ENCODE measurements at places on chromosomes 3 and 15.

DNA sequence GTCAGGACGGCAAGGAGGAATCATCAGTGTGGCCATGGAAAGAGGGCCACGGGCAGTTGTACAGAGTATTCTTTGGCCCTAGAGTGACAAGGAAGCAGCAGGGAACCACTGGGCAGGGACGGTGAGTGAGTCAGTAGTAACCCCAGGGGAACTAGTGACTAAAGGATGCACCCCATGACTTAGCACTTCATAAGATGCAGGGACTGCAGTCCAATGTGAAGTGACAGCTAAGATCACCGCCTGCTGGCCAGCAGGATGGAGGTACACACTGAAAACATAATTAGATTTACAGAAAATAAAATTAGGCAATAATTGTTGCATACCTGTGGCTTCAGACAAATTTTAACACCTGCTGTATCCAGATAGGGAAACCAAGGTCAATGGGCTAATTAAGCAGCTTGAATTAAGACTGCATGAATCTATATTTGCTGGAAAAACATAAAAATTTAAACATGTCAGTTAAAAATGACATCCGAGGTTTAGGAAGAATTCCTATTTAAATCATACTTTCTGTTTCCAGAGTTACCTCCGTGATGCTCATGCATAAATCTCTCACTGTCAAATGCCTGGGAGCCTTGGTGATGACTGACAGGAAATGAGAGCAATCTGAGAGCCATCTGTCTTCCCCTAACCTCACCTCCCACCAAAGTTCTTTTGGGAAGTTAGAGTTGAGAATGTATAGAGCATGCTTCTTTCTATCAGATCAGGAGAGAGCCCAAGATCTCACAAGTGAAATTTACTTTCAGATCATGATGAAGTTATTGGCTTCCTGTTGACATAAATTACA lies 56.5 kb downstream of the DCLK3 start:
- DNase-seq, result peak; percentile 67

- no peak for DNase-seq
Observed at GRCh38 chr3:190286014-190286413, 36.2 kb downstream of the CLDN1 start.

DNA sequence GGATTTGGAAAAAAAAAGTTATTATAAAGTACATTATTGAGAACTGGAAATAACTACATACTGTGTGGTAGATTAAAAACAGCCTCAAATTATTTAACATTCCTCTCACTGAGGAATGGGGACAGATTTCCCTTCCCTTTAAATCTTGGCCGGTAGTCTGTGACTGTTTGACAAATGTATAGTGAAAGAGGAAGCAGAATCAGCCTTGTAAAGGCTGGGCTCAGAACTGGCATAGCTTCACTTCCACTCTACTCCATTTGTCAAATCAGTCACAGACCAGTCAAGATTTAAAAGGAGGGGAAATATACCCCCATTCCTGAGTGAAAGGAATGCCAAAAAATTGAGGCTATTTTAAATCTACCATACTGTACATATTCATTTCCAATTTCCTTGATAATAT lies 18.2 kb upstream of the B4GALT4 start:
- no peak for DNase-seq

DNA sequence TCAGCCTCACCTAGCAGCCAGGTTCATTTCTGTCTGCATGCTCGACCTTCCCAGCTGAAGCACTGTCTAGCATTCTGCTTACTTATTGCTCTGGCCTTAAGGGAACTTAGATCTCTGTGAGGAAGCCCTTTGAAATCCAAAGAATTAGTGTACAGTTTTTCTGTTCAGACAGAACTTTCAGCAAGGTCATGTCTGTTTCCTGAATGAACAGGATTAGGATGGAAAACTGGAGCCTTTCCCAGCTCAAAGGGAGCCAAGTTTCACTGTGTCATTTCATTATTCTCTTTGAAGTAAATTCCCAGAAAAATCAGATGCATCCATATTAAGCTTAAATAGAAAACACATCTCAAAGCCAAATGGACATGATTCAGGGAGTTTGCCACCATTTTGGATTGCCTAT lies 457.3 kb upstream of the KCNMB2 start:
- no peak for DNase-seq

DNA sequence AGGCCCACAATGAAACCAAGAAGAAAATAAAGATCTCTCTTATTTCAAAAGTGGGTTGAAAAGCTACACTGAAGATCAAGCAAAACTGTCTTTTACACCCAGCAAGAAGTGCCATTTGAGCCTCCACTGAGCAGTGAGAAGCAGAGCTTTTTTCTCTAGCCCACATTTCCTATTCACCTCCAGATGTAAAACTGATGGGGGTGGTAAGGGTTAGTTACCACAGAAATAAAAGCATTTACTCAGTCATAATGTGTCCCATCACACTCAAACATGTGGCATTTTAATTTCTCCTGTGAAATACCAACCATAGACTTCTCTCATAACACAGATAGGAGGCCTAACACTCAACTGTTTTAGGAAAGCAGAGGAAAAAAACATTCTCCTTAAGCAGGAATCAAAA lies 21.0 kb downstream of the IFT57 start:
- no peak for DNase-seq

DNA sequence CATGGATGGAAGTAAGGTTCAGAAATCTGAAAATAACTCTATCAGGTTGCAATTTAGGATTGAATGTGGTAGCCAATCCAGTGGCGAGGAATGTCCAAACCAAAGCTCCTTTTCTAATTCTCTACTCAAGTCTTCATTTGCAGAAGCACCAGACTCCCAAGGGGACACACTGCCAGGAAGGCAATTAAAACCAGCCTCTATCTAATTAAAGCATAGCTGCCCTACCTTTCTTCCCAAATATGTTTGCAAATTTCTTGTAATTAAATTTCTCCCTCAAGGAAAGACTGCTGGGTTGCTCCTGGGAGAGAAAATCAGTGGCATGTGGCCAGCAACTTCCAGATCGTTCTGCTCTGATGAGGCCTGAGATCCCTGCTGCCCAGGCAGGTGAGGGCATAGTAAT lies 153.4 kb upstream of the MCTP2 start:
- no peak for DNase-seq

- no peak for DNase-seq
Observed at GRCh38 chr3:124032311-124032880, 40.5 kb upstream of the ROPN1 start.

- no peak for DNase-seq
Observed at GRCh38 chr15:59185725-59186124, 20.9 kb upstream of the LDHAL6B start.

DNA sequence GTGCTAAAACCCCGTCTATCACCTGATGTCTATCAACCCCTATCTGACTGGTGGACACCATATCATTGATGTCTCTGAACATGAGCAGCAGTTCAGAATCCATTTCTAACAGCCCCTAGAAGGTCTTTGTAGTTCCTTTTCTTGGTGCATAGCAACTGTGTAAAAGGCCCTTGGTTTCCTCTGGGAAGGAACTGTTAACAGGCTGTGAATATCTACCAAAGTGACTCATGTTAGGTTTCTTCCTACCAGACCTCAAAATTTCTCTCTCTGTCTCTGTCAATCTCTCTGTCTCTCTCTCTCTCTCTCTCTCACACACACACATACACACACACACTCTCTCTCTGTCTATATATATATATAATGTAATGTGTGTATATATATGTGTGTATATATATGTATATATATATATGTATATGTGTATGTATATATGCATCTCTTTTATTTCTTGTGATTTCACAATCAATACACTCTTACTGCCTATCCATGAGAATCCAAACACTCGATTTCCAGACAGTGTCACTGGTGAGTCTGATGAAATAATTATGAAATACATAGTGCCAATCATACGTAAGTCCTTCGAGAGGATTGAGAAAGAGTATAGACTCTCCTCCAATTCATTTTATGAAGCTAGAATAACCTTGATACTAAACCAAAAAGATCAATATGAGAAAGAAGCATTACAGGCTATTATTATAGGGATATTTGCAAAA lies 335.9 kb upstream of the SLCO3A1 start:
- DNase-seq, result no peak

- DNase-seq, result peak; percentile 45
Observed at GRCh38 chr3:43632269-43632733, 10.5 kb upstream of the ANO10 start.

GRCh38 chr3:181009225-181009624 lies 19.7 kb upstream of the DNAJC19 start:
- no peak for DNase-seq

DNA sequence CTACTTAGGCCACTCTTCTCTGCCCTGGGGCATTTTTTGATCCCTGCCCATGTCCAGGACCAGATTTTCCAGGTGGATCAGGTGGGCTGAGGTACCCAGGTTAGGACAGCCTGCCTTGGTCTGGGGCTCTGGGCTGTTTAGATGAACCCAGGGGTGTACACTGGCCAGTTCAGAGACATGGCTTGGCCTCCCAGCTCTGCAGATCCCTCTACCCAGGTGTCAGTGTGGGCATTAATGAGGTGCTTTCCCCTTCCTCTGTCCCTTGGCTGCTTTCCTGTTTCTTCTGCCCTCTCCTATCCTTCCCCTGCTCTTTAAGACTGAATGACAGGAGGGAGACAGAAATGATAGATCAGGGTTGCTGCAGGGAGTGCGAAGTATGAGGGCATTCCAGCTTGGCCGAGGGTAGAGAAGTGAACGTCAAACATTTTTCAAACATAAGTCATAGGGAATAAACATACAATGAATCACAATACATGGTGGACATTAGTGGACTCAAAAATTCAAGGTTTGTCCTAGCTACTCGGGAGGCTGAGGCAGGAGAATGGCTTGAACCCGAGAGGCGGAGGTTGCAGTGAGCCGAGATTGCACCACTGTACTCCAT lies 30.5 kb downstream of the RTP1 start:
- DNase-seq, result no peak

GRCh38 chr3:79886204-79886603 lies 118.4 kb upstream of the ROBO1 start:
- DNase-seq, result no peak

DNA sequence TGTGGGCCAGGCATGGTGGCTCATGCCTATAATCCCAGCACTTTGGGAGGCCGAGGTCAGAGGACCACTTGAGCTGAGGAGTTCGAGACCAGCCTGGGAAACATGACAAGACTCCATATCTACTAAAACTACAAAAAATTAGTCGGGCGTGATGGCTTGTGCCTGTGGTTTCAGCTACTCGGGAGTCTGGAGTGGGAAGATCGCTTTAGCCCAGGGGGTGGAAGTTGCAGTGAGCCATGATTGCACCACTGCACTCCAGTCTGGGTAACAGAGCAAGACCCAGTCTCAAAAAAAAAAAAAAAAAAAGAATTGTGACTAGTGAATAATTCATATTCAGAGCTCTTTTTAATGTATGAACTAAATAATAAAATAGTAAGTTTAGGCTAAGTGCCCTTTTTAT lies 87.8 kb upstream of the TSEN2 start:
- DNase-seq, result no peak

DNA sequence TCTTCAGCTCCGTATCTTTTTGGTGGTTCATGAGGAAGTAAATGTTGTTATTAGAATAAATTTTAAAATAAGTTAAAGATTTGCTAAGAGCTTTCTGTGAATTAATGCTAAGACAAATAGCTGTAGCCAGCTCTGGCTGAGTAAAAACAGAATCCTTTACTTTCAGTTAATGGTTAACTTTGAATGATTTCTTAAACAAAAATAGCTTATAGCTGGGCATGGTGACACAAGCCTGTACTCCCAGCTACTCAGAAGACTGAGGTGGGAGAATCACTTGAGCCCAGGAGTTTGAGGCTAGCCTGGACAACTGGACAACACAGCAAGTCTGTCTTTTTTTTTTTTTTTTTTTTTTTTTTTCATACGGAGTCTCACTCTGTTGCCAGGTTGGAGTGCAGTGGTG lies 25.0 kb downstream of the TCAIM start:
- no peak for DNase-seq

DNA sequence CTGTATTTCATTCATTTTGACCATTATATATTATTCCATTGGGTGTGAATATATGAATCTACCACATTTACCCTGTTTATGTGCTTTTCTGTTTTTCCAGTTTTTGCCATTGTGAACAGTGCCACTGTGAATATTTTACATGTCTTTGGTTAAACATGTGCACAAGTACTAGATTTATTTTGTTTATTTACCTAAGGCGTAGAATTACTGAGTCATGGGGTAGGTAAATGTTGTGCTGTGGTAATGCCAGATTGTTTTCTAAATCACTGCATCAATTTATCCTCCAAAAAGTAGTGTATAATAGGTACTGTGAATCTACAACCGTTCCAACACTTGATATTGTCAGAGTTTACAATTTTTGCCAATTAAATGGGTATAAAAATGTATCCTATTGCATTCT lies 362.1 kb upstream of the AGTR1 start:
- no peak for DNase-seq
